SW 1271 (cell line): ENCODE measurements at places on chromosomes 2 and 18.

GRCh38 chr2:104656571-104657163 is 197.2 kb upstream of the POU3F3 start:
- DNase-seq: no peak

- DNase-seq: no peak
Observed at GRCh38 chr2:230898713-230899091, 26.3 kb downstream of the GPR55 start.

GRCh38 chr2:196128749-196129148 is 42.6 kb downstream of the STK17B start:
- DNase-seq: no peak

DNA sequence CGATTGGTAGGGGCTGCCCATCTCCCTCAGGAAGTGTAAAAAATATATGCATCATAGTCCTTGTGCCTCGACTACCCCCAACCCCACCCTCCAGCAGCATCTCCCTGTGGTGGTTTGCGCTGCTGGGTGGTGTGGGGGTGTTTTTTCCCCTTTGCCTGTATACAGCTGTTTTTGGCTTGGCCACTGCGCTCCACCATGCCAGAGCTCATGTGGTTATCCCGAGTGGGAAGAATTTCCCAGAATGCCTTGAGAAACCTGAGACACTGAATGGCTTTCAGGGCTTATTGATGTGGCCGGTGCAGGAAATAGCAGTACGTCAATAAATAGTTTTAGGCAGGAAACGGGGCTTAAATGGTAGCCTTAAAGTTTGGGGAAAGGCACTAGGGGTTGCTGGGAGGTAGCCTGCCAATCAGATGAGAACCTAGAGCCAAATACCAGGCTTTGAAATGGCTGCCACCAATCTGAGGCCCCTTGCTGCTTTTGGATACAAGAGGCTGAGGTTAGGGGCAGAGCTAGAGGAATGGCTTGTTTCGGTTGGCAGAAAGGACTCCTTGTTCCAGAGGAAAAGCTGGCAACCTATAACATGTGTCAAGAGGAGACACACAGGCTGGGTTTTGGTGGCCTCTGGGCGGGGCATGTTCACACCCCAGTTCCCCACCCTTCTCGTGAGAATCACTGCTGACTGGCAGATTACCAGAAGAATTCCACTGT is 144.1 kb downstream of the SMAD7 start:
- DNase-seq: no peak

DNA sequence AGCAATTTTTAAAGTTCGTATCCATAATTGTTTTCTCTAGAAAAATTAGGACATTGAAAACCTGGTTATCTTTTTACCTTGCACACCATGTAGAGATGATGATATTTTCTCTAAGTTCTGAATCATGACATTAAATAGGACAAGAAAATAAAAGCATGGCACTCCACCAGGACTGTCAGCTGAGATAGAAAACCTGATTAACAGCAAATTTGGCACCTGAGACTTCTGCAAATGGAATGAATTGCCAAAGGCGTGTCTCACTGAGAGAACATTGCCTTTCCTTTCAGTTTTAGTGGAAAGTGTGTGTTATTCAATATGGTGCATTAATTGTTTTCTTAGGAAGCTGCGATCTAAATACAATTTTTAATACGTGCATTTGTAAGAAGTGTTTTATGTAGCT is 164.7 kb downstream of the LRRC30 start:
- no peak for DNase-seq
